Activated naive CD4-positive, alpha-beta T cell treated with anti-CD3 and anti-CD28 coated beads, Interleukin-2, amount 10 ng/mL, durations not matched to agents 7 days and 5 days (primary cell): ENCODE measurements at places on chromosomes 16 and 17.

DNA sequence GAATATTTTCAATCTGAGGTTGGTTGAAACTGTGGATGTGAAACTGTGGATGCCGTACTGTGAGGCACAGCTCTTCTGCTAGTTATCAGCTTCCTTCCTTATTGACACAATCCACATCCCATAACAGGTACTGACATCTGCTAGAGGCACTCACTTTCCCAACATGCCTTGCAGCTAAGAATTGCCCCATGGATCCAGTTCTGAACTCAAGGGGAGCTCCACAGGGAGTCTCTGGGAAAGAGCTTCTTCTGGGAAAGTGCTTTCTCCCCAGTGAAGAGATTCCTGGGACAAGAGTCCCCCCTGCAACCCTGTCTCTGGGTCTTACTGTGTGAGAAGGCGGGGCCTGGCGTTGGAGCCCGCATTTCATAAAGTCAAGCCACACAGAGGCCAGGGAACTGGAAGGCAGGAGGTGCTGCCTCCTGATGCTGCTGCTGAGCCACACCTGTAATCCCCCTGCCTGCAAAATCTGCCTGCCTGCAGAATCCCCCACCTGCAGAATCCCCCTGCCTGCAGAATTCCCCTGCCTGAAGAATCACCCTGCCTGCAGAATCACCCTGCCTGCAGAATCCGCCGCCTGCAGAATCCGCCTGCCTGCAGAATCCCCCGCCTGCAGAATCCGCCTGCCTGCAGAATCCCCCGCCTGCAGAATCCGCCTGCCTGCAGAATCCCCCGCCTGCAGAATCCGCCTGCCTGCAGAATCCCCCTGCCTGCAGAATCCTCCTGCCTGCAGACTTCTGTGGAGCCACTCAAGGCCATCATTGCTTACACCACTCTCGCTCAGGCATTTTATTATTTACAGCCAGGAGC, 305.4 kb downstream of the FOXL1 start:
- DNase-seq = no peak

DNA sequence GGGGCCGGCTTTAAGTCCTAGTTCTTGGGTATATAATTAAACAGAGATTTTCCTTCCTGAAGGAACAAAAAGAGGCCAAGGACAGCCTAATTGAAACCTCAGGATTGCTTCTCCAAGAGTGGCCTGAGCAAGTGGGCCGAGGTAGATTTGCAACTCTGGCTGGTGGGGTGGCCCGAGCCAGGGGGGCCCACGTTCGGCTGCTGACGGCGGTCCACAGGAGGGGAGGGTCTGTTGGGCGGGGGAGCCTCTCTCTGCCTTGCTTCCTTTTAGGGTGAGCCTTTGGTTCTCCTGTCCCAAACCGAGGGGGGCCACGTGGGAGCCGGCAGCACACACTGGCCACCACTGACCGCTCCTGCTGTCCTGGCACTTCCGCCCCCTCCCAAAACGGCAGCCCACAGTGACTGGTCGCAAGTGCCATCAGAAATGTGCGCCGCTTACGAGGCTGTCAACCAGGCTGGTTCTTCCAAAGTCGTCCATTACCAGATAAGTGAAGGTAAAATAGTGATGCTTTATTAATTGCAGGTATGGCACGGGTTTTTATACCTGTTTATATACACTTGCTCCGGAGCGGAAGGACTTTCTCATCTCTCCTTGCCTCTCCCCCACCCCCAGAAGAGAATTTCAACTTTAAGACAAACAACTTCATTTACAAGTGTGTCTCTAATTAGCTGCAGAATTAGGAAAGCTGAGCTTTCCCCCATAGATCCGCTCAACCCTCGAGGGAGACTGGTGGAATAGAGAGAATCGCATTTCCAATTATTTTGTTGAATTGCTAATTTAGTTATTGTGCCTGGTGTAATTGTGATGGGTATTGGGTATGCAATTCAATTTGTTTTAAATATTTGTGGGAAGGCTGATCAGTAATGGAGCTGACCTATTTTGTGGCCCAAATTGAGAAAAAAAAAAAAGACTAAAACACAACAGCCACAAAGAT, 117.8 kb downstream of the AATF start:
- no peak for DNase-seq

DNA sequence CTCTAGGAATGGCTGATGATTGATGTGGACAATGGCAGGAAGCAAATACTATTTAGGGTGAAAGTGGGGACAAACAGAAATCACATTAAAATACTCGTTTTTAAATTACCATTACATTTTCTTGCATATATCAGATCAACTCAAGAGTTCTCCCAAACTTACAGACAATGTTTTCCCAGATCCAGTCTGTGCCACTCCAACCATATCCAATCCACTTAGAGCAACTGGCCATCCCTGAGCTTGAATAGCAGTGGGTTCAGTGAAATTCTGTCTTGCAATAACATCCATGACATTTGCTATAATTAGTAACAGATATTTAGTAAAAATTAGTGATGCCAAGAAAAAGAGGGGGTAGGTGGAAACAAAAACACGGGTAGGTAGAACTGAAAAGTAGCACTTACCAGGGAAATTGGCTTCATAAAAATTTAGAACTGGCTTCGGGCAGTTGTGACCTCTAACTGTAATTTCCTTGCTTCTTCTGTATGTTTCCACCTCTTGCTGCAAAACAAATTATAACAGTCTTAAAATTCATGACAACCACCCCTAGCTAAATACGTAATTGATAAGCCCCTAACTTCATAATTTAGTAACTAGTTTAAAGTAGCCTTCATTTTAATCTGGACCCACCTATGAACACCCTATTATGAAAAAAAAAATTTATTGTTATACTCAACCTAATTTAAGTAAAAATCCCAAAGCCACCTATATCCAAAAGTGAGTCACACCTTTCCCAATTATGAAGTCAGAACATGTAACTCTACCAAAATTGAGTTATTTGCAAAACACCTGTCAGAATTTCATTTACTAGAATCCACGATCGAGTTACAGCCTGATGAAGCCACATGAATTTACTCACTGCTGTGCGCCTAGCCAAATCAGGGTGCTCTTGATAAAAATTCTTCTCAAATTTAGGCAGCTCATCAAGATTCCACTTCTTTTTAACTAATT, 2.0 kb downstream of the DDX5 start:
- DNase-seq = no peak

DNA sequence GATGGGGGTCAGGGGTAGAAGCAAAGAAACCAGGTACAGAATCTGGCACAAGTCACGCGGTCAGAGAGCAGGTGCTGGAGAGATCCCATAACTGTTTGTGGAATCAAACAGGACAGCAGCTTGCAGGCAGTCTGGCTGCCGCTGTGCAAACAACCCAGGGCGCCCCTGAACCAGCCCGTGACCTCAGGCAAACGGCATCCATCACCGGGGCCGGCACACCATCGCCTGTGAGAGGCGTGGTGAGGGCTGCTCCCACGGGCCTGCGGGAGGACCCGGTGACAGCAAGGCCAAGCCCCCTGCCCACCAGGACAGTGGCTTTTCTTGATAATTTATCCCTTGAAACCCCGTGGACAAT, 47.9 kb downstream of the CBFA2T3 start:
- DNase-seq = no peak

DNA sequence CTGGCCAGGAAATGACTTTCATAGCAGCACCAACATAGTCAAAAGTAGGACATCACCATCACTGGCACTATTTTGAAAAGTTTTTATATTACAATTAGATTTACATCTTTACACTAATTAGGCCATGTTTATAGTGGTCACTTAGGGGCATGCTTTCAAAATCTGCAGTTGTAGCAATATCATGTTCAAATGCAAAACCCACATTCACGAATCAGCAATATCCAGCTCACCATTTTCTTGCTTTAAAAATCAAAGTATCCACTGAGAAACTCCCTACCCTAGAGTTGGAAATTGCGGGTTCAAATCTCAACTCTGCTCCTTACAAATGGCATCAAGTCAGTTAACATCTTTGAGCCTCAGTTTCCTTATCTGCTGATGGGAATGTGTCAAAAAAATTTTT, 237.4 kb downstream of the ZFHX3 start:
- DNase-seq = no peak

DNA sequence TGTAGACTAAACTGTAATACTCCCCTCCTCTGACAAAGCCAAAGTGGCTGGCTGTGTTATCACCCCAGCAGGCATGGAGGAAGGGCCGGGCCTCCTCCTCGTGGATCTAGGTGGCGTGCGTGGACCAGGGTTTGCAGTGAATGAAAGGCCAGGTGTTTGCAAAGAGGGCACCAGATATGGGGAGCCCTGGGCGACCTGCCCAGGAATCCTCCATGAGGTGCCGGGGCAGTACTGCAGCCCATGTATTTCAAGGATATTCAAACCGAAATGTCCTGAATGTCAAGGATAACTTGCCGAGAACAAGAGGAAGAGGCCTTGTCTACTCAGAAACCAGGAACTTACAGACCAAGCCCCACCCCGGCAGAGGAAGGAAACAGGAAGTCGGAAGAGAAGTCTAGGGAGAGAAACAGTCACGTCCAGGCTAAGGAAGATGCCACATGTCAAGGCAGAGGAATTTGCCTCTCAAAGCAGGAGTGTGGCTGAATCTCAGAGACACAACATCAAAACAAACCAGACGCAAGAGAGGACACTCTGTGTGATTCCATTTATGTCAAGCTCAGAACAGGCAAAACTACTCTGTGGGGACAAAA, 13.7 kb upstream of the OSGIN1 start:
- DNase-seq = no peak

DNA sequence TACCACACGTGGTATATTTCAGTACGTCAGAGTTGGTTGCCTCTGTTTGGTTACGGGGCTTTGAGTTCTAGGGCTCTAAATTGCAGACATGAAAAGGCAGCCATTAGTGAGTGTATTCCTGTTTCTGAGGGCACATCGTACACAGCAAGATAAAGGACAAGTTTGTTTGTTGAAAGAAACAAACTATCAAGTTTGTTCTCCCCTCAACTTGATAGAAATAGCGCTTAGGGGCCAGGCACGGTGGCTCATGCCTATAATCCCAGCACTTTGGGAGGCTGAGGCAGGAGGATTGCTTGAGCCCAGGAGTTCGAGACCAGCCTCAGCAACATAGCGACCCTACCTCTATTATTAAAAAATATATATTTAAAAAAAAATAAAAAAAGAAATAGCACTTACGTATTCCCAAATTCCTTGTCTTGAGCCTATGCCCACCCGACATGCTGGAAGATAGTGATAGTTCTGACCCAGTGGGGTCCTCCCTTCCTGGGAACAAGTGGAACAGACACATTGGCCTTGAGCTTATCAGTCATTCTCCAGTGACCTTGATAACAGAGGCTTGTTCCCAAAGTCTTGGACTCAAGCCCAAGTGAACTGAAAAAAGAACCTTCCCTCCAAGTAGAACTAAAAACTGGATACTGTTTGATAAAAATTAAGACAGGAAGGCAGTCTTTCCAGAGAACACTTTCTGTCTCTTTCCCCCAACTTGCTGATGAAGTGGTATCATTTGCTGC, 139.9 kb upstream of the CACNG3 start:
- no peak for DNase-seq

GRCh38 chr17:32846143-32846542, 30.8 kb downstream of the MYO1D start:
- no peak for DNase-seq
